NCI-H1930 (cell line): ENCODE measurements at places on chromosomes 5 and 9.

GRCh38 chr5:15827741-15828140, 327.8 kb downstream of the FBXL7 start:
- DNase-seq, result no peak

GRCh38 chr5:168695301-168695835, 116.2 kb upstream of the PANK3 start:
- DNase-seq, result no peak

DNA sequence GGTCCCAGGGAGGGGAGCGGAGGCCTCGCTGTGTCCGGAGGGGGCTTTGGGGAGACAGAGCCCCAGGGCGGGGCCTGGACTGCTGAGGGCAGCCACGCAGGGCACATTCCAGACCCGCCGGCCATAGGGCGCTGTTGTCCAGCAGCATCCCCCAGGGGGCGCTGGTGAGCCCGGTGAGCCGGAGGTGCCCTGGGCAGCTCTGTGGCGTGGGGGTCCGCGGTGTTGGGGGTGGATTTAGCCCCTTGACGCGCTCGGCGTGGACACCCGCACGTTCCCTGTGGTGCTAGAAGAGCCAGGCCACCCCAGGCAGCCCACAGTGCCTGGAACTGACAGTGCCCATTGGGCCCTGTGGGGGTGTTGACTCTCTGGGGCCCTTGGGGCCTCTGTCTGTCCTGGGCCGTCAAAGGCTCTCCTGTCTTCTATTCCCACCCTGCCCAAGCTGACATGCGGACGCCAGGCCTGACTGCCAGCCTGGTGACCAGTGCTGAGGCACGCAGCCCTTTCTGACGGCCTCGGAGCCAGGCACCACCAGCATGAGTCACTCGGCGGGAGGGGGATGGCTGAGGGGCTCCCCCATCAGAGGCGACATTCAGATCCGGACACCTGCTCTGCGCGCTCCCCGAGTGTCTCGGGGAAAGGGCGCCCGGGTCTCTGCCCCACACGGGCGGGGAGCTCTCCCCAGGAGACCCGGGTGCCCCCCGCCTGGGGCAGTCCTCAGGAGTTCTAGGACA, 23.9 kb downstream of the TPPP start:
- no peak for DNase-seq

GRCh38 chr5:40679148-40679912, 385 bp upstream of the PTGER4 start:
- peak; percentile 75 for DNase-seq

DNA sequence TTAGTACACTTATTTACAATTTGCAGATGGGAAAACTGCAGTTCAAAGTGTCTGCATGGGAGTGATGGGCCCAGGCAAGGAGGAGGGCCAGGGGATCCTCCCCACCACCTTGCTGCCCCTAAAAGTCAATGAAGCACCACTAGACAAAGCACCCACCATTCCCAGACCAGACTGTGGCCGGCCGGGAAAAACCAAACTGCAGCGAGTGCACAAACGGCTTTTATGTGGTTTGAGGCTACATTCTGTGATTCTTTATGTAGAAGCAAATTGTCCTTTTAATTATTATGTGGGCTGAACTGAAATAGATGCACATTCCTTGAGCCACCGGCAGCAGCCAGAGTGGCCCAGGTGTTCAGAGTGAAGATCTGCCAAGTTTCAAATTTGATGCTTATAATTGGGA, 585.3 kb upstream of the KLF4 start:
- DNase-seq, result no peak

DNA sequence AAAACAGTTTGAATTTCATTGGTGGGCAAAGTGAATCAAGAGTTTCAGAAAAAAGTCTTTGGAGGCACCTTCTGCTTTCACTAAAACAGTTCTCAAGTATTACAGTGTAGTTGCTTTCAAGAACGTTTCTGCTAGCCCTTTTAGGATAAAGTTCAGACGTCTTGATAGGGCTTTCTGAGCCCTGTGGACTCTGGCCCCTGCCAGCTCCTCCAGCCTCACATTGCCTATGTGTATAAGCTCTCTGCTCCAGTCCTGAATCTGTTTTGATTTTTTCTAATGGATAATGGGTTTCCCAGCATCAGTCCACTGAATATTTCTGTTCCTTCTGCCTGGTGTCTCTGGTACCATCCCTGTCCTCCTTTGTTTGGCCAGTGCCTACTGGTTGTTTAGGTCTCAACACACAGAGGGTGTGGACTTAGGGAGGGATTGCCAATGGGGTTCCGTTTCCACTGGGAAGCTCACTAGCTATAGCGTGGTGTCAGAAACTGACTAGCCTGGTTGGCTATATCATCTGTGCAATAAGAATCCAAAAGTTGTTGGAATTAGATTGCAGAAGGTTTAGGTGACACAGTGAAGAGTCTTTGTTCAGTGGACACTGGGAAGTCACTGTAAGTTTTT, 26.4 kb downstream of the ARHGAP26 start:
- no peak for DNase-seq

- DNase-seq, result peak; percentile 86
Measured at GRCh38 chr5:125325488-125326149, 579.2 kb upstream of the ZNF608 start.

GRCh38 chr9:89020754-89021153, 29.5 kb downstream of the S1PR3 start:
- DNase-seq, result no peak
